Stimulated activated CD8-positive, alpha-beta memory T cell treated with anti-CD3 and anti-CD28 coated beads, Interleukin-4, amount 100 ng/mL, for 1 hour (primary cell): ENCODE measurements at places on chromosomes 11 and 22.

DNA sequence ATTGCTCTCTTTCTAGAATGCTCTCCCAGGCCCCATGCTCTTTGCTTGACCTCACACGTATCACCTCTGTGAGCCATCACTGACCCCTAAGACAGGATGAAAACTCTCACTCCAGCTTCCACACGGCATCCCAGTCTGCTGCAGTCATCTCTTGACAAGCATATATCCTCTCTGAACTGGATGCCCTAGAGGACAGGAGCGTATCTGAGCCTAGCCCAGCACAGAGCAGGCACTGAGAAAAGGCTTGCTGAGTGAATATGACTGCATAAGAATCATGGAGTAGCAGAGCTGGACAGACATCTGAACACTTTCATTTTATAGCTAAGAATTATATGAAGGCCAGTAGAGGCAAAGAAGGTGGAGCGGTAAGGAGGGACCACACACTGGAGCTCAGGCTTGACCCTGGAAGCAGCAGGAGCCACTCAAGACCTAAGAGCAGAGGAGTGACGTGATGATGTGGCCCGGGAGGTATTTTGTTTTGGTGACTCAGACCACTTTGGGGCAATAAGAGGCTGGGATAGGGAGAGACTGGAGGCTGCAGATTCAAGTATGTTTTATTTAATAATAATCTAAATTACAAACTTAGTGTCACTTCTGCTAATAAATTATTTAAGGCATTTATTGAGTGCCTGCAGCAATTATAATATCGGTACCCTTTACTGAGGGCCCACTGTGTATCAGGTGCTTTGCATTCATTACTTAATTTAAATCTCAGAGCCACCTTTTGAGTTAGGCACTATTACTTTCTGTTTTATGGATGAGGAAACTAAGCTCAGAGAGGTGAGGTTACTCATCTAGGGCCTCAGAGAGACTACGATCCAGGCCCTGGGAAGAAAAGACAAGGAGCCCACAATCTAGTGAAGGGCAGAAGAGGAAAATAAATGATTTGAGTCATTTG, 42.6 kb downstream of the MAP6 start:
- DNase-seq = no peak

DNA sequence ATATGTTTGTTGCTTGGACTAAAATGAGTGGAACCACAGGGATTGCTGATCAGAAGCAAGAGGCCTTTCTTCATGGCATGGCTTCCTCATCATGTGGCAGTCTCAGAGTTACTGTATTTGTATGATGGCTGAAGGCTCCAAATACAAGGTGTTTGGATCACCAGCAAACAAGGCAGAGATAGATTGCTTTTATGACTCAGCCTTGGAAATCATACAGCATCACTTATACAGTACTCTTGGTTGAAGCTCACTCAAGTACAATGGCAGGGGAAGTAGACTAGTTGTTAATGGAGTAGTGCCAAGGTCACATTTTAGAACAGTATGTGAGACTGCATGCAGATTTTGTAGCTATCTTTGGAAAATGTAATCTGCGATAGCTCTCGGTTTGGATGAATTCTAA, 16.6 kb downstream of the CAPRIN1 start:
- DNase-seq = no peak

DNA sequence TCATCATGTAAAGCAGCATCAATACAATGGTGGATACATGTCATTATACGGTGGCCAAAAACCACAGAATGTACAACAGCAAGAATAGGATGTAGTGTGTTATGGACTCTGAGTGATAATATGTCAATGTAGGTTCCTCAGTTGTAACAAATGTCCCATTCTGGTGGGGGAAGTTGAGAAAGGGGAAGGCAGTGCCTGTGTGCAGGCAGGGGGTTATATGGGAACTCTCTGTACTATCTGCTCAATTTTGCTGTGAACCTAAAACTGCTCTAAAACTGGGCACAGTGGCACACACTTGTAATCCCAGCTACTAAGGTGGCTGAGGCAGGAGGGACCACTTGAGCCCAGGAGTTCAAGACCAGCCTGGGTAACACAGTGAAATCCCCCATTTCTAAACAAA, 5.9 kb downstream of the CHKA start:
- DNase-seq = no peak

- DNase-seq = no peak
These were observed 19.6 kb downstream of the BRD1 start for GRCh38 chr22:49807780-49808708.

DNA sequence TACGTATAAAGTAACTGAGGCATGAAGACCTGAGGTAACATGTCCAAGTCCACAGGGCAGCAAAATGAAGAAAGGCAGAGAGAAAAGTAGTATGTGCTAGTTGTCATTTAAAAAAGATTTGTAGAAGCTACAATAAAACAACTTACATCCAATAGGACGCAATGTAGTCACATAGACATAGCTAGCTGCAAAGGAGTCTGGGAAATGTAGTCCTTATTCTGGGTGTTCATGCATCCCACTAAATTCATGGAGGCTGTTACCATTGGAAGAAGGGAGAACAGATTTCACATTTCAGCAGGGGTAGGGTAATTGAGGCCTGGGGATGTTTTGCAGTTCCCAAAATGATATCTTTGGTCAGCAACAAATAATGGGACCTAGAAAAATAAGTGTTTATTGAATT, 571.4 kb downstream of the MIAT start:
- no peak for DNase-seq

- DNase-seq = no peak
These were observed 5.1 kb downstream of the SYT12 start for GRCh38 chr11:67027943-67028542.

GRCh38 chr11:72226701-72227100, 2.1 kb downstream of the INPPL1 start:
- no peak for DNase-seq

DNA sequence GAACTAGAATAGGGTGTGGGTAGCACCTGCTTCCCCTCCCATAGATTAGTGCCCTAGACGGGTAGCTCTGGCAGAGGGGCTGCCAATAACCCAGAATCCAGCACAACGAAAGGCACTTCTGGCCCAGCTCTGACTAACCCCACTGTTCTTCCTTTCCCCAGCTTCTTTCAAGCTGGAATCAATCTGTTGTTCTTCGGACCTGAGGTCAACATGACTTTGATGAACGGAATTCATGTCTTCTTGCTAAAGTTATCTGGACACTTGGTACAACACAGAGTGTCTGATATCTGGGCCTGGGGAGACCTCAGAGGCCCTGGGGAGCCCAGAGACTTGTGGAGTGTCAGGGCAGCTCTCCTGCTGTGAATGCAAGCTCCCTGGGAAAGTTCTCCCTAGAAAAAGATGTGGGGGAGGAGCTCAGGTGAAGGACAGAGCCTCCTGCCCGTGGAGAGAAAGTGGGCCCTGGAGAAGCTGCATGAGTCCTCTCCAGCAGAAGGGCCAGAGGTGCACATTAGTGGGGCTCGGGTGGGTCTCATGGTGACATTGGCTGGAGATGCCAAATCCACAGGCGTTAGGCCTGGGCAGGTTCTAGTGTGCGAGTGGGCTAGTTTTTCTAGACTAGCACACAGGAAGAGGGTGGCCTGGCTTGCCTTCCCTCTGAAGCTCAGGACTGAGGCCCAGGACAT, 6.3 kb downstream of the KCNJ11 start:
- DNase-seq = no peak

- DNase-seq = no peak
These were observed 1.7 kb upstream of the IGSF22 start for GRCh38 chr11:18727479-18728236.

DNA sequence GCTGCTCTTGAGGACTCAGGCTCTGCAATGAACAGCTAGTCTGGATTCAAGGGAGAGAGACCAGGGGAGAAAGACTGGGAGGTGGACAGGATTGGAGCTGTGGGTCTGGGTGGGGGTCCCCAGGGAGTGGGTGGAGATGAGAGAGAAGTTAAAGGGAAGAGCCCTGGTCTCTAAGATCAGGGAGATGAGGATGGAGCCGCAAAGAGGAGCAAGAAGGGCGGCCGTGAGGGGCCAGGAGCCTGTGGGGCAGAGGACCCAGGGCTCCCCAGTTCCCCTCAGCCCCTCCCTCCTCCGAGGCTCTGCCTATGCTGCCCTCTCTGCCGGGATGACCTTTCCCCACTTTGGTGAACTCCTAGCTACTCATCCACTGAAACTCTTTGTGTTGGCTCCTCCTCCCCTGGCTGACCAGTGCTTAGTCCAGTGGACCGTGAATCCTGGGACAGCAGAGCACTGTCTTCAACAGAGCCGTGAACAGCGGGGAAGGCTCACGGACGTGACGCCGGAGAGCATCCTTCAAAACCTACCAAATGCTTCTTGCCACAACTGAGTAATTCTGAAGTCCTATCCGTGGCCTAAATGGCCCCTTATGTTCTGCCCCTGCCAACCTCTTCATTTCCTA, 16.4 kb upstream of the RFPL3 start:
- no peak for DNase-seq

DNA sequence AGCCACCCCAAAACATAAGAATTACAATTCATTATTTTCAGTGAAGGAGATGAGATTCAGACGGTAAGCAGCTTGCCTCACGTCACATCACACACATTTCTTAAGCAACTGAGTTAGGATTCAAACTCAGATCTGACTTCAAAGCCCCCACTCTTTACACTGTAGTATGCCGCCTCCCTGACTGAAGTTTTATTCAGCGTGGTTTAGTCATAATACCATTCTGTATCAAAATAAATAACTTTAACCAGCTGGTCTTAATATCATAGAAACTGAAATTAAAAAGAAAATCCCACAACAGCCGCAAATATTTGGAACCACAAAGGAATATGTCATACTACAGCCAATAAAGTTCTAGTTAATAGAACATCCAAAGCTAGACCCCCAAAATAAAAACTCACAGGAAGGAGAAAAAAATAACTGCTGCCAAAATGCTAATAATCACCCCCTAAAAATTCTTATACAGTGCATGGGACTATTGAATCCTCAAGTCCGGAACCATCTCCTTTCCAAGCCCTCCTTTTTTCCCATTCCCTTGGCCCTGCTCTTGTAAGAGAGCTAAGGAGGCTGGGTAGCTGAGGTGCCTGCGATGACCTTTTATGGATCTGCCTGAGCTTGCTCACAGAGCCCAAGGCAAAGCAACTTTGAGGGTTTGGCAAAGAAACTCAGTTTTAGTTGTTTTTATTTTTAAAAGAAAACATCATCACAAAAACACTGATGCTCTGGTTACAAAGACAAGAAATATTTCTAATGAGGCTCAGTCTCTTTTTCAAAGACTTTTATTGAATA, 334.5 kb downstream of the TTC28 start:
- DNase-seq = no peak

GRCh38 chr22:32410459-32410858, 1.6 kb downstream of the RTCB start:
- no peak for DNase-seq

- no peak for DNase-seq
These were observed 9.8 kb downstream of the PDHX start for GRCh38 chr11:34926101-34926830.

- DNase-seq = no peak
These were observed 46.6 kb downstream of the KCNQ1OT1 start for GRCh38 chr11:2653198-2653551.

- DNase-seq = no peak
These were observed 55.9 kb downstream of the PPFIA1 start for GRCh38 chr11:70326365-70326811.

GRCh38 chr22:46587492-46588278, 32.5 kb upstream of the GRAMD4 start:
- DNase-seq = no peak

DNA sequence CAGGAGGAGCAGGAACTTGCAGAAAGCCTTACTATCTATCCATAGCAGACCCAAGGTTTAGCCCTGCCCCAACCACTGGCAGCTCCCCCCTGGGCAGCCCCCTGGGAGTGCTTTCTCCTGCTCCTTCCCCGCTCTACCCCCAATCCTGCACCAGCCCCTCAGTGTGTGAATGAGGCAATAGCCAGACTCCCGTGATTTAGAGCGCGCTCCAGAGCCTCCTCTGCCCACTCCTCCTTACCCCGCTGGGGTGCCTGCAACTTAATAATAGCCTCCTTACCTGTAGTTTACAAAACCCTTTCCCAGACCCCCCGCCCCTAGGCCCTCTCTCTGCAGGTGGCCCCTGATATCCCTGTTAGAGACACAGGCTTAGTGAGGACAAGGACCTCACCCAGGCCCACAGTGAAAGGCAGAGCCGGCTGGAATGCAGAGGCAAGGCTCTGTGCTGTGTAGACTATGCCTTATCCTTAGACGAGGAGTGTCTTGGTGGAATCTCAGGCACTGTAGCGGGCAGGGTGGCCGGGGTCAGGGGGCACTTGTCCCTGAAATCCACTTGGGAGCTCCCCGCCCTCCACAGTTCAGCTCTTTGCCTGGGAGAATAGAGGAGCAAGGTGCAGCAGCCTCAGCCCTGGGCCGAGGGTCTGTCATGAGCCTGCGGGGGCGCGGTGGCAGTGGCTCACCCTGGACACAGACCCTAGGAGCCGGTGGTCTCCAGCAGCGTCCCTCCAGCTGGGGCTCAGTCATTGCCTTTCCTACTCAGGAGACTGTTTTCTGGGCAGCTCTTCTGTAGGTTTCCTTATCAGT, 4.3 kb upstream of the CARNS1 start:
- DNase-seq = no peak

GRCh38 chr11:116033931-116034553, 529.8 kb upstream of the CADM1 start:
- no peak for DNase-seq

DNA sequence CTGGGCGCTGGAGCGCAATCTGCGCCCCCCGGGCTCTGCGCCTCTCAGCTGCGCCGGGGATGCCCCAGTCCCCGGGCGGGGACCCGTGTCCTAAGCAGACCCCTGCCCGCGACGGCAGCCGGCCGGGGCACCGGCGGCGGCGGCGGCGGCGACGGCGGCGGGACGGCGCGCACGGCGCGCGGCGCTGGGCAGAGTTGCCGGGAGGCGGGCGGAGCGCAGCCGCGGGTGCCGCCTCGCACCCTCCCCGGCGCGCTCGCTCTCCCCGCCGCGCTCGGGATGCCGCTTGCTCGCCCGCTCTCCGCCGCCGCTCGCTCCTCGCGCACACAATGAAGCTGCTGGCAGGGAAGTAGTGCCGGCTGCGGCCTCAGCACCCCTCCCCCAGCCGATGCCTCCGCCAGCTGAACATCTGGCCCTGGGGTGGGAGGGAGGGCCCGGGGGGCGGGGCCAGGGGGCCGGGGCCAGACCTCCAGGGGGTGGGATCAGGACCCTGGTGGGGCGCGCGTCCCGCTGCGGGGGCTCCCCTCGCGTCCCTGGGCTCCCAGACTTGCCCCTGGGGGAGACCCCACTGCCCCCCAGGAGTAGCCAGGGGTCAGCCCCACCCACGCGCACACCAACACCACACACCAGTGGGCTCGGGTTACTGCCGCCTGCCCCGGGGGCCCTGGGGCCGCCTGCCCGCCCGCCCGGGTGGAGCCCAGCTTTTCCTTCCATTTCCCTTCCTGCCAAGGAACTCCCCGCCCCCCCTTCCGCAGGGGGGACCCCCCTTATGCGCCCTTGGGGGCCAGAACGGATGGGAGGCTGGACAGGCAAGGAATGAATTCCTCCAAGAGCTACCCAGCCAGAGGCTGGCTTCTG, at the start of gene RCOR2:
RCOR2 (minus strand) TSS at position 328 of the 855 bp plus-strand sequence. CDS start 708 bp downstream, outside the sequence.
- no peak for DNase-seq

- DNase-seq = no peak
These were observed 17.9 kb downstream of the SIK3 start for GRCh38 chr11:117080370-117080769.

GRCh38 chr11:93984196-93984567, 37.0 kb upstream of the HEPHL1 start:
- no peak for DNase-seq

- no peak for DNase-seq
These were observed 163.2 kb downstream of the MSANTD4 start for GRCh38 chr11:105858841-105859240.
